ENCODE measurements at places on chromosomes 3 and 15. TPM values are rescaled to one million over a fixed set of nuclear protein-coding genes. Genes with fewer than 3 reads are reported as not detected.

The DISP2 gene
- total RNA-seq = 0.30 TPM

The RAD51 gene
- 4.8 TPM for total RNA-seq

The LARP6 gene
- 104 TPM for total RNA-seq

The GOLGA6L7 gene
- not detected for total RNA-seq

The PLSCR5 gene
- not detected for total RNA-seq

The RSL24D1 gene
- 74.8 TPM for total RNA-seq

The HRG gene
- total RNA-seq = not detected

The AADACL2 gene
- total RNA-seq = not detected

The CNTN6 gene
- total RNA-seq = 0.59 TPM

The TMEM207 gene
- total RNA-seq = not detected

The MESP2 gene
- 0.30 TPM for total RNA-seq

The IRAK2 gene
- 12.9 TPM for total RNA-seq

The TIMP4 gene
- 1.8 TPM for total RNA-seq

The SEMA3B gene
- total RNA-seq = 12.4 TPM

Measured in smooth muscle cell of the umbilical artery (primary cell).